ENCODE measurements at places on chromosomes 5 and 9.

- no peak for DNase-seq
Observed at GRCh38 chr5:168464214-168464613, 22.1 kb upstream of the RARS1 start.

DNA sequence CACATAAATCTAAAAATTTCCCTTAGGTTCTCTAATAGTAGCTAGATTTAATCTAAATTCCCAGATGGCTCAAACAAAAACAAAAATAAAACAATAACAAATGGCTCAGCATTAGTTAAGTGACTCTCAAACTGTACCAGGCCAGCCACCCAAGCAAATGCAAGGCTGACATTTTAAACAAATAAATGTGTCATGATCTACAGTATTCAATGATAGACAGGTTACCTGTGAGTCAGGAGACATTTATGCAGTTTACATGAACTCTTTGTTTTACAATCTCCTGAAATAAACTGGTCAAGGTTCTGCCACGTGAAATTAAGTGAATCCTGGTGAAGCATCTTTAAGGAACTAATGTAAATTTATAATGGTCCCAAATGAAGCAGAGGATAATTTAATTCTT is 580.2 kb upstream of the PTPRD start:
- no peak for DNase-seq

DNA sequence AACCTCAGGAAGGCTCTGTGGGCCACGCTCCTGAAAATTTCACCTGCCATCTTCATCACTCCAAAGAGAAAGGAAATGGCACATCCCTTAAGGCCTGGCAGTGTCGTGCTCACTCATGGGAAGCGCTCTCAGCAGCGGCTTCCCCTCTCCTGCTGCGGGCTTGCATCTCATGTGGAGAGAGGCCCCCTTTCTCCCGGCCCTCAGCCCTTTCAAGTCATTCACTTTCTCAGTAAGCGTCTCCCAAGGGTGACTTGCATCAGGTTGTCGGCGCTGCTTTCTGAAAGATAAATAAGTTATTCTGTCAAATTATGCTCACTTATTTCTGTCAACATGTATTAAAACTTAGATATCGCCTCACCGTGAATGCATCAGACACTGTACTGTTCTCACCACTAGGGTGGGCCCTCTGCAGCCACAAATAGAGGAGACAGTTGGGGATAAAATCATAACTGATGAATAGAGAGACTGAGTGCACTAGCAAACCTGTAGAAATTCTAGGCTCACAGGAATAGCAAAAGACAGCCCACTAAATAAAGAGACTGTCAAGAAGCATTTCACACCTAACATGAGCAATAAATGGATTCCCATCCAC is 174.6 kb downstream of the RFK start:
- no peak for DNase-seq

- no peak for DNase-seq
Observed at GRCh38 chr9:99735041-99735440, 86.6 kb upstream of the NR4A3 start.

DNA sequence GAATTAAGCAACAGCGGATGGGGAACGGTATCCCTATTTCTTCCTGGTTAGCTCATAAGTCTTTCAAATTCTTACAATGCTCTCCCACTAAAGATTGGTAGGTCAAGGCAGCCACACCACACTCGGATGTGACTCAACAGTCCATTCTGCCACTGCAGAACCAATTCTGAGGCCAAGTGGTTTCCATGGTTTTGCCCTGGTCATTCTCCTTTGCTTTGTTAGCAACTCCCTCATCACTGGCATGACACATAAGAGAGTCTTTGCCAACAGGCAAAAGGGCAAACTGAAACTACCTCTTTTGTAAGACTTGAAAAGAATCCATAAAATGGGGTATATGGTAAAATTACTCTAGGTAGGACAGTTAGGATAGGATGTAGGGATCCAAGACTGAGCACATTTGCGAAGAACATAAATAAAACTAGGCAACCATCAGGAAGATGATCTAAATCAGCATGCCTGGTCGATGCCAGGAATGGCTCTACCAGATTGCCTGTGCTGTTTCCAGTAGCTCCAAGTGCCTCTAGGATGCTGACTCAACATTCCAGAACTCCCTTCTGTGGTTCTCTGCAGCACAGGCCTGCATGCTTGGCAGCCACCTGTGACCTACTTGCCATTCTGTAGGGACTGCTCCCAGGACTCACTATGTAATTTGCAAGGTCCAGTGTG is 105.4 kb downstream of the DCP2 start:
- no peak for DNase-seq

GRCh38 chr5:38099205-38100168 is 158.9 kb upstream of the EGFLAM start:
- no peak for DNase-seq

DNA sequence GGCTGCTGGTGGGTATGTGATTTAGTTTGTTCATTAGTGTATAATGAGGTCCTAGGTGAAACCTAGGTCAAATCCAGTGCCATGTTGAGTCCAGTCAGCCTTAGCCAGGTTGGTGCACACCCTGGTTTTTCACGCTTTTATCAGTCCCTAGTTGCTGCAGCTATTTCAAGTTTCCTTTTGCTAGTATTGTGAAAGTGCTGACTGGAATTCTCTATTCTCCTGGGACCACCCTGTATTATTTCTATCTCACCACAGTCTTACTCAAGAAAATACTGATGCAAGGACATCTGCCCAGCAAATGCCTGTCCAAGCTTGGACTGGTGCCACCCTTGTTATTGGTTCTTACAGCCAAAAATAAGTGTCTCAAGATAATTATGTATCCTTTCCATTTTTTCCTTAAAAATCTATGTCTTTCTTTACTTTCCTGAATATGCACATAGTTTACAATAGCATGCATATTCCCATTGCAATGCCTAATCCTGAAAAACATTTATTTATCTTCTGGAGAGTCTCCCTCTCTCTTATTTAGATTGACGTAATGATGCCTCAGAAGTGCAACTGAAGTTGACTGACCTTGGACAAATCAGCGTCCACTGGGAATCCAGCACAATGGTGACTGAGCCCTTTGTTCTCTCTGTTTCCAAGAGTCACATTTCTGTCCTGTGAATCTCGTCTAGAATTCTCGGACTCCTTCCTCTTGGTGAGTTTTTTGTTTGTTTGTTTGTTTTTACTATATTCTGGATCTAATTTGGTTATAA is 1075.0 kb downstream of the CDH9 start:
- DNase-seq, result no peak

DNA sequence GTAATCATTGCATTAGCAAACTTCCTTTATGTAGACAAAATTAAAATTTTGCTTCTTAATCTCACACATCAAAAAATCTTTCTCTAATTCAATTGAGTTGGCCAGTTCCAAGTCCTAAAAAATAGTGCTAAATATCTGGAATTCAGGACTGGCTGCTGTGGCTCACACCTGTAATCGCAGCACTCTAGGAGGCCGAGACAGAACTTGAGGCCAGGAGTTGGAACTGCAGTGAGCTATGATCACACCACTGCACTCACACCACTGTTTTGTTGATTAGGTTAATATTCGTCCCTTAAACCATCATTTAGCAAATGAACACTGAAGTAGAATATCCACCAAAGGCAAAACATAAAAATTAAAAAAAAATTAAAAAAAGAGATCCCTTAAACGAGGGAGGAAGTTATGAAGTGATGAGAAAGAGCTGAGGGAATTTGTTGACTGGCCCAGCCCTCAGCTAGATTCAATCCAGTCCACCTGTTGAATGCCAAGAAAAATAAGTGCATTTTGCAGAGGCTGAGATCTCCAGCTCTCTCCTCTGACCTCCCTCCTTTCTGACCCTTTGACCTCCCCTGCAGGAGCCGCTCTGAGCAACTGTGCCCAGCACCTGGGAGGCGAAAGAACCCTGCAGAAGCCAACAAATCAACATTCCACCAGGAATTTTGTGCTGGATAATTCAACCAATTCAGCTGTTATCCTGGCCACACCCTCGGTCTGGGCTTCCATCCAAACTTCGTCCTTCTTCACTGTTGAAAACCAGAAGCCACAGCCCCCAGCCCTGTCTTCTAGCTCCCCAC is 96.8 kb downstream of the OR2K2 start:
- no peak for DNase-seq

DNA sequence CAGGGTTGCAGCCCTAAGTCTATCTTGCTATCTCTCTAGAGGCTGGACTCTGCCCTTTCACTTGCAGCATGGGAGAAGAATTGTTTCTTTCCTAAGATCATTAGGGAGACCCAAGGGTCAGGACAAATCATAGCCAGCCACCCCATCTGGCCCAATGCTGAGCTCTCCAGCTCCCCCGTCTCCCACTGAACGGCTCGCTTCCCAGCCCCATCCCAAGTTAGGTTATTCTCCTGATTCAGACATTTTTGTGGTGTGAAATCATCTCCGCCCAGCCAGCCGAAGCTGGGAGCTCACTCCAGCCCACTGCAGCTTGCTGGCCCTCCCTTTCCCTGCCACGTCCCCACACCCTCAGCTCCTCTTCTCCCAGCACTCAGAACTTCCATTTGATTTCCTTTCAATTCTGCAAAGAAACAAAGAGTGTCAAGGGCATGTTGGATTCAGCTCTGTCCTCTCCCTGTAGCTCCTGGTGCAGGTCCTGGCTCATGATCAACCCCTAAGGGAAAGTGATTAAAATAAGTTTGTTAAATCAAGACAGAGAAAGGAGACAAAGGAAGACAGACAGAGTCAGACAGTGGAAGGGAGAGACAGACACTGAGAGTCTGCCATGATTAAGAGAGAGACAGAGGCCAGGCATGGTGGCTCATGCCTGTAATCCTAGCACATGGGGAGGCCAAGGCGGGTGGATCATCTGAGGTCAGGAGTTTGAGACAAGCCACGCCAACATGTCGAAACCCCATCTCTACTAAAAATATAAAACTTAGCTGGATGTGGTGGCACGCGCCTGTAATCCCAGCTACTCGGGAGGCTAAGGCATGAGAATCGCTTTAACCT is 12.6 kb upstream of the SPARC start:
- no peak for DNase-seq

- DNase-seq, result no peak
Observed at GRCh38 chr5:15285901-15286583, 213.9 kb upstream of the FBXL7 start.

DNA sequence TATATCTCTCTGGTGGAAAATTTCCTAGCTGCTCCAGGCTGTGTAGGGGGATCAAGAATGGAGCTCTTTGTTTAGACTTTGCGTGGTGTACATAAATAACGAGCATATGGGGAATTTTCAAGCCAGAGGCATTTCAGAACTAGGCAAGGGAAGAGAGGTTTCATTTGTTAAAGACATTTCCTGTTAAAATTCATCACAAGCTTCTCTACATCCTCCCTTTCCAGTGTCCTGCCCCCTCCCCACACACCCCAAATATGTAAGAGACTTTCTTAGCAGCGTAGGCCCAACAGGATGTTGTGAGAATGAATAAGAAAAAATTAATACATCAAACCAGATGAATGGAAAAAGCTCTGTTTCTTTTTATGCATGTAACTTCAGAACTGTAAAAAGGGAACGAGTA is 150.3 kb downstream of the GPBP1 start:
- no peak for DNase-seq

DNA sequence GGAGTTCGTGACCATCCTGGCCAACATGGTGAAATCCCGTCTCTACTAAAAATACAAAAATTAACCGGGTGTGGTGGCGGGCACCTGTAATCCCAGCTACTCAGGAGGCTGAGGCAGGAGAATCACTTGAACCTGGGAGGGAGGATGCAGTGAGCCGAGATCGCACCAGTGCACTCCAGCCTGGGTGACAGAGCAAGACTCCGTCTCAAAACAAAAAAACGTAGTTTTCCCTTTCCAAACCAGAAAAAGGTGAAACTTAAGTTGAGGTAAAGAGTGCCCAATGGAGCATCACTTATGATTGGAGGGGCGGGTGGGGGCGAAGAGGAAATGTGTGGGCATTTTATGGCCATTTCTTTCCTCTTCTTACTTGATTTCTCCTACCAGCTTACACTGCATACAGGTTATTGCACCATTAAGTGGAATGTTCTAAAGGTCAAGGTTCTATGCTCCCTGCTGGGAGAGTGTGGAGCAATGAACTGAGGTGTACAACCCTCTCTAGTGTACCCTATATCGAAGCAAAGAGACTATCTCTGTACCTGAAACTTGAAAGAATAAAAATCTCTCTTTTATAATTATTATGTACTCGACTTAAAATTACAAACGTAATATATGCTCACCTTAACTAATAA is 136.2 kb downstream of the DEPDC1B start:
- DNase-seq, result no peak

DNA sequence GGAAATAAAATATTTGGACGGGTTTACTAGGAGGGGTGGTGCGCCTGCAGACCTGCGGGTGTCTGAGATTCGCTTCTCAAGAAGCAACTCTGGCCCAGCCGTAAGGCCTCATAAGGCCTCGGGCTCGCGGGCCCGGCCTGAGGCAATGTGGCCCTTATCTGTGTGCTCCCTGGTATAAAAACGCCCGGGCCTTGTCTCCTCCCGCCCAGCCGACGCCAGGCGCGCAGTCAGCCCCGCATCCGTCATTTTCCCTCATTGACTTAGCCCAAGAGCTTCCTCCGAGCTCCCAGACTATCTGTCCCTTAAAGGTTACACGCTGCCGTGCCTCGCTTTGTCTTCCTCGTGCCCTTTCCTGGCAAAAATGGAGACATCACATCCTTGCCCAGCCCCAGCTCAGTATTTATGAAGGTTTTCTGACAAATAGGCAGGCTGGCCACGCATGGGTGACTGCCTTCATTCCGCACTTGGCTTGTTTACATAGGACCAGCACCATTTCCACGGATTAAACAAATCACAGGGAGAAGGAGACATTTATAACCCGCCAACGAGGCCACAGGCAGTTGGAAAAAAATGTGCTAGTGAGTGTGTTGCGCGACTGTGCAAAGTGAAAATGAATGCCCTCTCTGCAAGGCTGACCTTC is 74.5 kb upstream of the TBCA start:
- no peak for DNase-seq

DNA sequence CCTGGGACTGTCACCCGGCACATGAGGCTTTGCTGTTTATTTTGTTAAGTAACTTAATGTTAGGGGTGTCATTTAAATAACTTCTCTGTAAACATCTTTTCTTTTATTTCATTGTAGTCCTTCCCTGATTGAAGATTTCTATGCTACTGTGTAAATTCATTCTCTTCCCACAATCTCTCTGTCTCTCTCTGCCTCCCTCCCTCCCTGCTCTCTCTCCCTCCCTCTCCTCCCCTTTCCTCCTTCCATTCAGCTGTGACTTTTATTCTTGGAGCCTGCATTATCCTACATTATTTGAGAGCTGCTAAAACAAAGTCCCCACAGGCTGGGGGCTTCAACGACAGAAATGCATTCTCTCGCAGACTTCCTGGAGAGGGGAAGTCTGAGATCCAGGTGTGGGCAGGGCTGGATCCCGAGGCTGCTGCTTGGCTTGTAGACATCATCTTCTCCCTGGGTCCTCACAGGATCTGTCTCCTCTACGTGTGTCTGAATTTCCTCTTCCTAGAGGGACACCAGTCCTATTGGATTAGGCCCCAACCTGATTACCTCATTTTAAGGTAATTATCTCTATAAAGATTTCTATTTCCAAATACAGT is 18.4 kb downstream of the UBE2QL1 start:
- no peak for DNase-seq

- DNase-seq, result no peak
Observed at GRCh38 chr5:79008362-79008761, 23.3 kb upstream of the ARSB start.

GRCh38 chr5:103938146-103938695 is 375.6 kb upstream of the NUDT12 start:
- no peak for DNase-seq

GRCh38 chr5:178994580-178995340 is at the start of gene GRM6:
Gene GRM6, minus strand, starts transcription at chr5:178995320. Its CDS starts 376 bp downstream, at chr5:178994944.
- DNase-seq, result no peak

Measured in epithelial cell of prostate (primary cell).